ENCODE measurements at places on chromosomes 13 and 19.

DNA sequence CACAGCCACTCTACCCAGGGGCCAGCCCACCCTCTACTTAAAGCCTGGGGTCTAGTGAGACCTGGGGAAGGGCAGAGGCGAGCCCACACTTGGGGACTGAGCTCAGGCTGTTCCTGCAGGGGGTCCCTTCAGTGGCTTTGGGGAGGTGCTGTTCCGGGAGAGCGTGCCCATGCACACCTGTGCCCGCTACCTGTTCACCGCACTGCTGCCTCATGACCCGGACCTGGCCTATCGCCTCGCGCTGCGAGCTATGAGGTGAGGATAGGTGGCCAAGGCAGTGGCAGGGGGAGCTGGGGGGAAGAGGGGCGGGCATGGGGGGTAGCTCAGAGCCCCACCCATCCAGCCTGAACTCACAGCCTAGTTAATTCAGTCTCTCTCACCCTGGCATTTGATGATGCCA, 24.0 kb downstream of the ZSWIM4 start:
- DNase-seq: no peak

DNA sequence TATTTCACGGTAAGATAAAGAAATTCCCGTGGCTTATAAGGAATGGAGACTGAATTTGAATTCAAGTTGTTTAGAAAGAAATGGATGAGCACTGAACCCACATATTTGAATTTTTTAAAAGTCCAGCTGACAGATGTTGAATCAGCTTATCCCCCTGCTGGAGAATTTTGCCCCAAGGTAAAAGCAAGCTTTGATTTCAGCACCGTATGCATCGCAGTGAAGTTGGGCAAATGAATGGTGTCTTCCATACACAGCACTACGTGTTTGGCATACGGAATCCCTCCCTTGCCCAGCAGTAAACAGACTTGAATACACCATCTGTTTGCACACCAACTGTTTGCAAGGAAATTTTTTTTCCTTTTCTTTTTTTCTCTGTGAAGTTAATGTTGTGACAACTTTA, 77.5 kb upstream of the PEG3 start:
- no peak for DNase-seq

DNA sequence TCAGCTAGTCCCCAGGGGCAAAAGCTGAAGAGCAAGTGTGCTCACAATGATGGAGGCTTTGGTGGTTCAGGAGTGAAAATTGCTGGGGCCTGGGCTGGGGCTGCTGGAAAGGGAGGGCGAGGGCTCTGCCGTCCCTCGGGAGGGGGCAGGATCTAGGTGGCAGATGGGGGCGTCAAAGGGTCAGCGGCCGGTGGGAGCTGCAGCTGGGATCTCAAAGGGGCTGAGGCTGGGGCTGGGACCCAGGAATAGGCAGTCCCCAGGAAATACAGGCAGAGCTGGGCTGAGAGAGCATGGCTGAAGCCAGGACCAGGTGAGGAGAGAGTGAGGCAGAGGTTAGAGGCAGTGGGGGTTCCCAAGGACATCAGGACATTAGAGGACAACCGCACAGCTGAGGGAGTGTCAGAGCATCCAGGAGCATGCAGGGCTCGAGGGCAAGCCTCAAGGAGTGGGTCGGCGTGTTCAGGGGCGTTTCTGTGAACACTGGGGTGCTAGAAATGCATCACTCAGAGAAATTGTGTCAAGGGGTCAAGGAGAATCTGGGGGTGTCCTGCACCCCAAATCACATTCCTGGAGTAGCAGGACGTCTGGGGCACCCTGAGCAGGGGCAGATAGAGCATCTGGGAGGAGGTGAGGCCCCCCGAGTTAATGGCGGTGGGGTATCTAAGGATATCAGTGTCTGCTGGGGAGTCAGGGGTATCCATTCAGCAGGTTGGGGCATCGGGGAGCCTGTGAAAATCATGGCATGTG, 1.2 kb upstream of the SYNE4 start:
- DNase-seq: no peak

DNA sequence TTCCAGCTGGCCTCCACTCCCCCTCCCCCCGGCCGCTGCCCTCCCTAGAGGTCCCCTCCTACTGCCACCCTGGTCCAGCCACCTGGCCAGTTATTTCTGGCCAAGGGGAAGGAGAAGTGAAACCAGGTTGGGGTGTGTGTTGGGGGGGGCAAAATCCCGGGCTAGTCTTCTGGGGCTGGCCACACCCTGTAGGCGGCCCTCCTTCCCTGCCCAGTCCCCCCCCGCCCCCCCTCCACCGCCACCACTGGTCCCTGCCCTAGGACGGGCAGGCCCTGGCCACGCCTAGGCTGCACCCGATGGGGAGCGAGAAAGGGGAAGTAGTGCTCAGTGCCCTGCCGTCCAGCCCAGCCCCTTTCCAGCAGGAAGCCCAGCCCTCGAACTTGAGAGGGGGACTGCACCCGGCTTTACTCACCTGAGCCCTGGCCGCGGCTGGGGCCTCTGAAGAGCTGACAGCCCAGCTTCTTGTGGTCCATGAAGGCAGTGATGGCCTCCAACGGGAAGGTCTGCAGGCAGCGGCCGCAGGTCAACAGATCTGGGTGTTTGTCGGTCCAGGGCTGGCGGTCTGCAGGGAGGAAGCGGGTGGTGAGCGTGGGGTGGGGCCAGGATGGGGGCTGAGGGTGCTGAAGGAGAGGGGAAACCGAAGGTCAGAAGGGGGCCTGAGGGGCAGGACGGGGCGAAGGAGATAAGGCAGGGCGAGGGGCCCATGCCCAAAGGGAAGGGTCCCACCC, 813 bp downstream of the ZNF296 start:
- DNase-seq: peak; percentile 75

DNA sequence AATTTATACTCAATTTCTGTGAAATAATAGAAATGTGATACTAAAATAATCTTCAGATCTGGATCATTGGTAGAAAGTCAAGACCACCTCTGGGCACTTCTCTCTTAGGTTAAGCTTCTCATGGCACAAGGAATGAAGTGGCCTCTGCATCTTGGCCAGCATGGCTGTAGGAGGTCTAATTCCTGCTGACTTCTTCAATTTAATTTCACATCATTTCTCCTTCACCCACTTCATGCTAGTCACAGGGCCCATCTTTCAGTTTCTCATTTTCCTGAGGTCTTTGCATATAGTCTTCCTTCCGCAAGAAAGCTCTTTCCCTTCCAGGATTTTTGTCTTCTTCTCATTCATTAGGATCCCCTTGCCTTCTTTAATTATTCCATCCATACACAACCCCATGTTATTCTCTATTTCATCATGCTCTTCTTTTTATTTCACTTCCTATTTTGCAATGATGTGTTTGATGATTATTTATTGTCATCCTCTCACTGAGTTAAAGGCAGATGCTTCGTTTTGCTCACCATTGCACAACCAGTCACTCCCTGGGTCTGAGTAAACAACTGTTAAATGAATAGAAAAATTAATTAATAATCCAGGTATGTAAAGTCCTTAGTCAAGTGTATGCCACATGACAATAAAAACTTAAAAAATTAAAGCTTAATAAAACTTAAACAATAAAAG, 397.4 kb downstream of the SPRY2 start:
- no peak for DNase-seq
